Activated CD4-positive, alpha-beta memory T cell treated with anti-CD3 and anti-CD28 coated beads, Interleukin-2, amount 10 ng/mL, durations not matched to agents 7 days and 5 days (primary cell): ENCODE measurements at places on chromosomes 6 and 20. TPM values are rescaled to one million over a fixed set of nuclear protein-coding genes. Genes with fewer than 3 reads are reported as not detected.
A peak's percentile ranks its signal among the peaks of the same experiment; 100 is the strongest.

- H3K4me3 ChIP-seq, result no peak overlapping the region
- peaks cover 9% of the 10 kb centered on the region for H3K27me3 ChIP-seq
- H3K36me3 ChIP-seq, result no peaks in the 10 kb centered on the region
- no peak for DNase-seq
- no peaks in the 10 kb centered on the region for H3K4me1 ChIP-seq
Observed at GRCh38 chr20:603116-603640, 6.9 kb downstream of the TCF15 start.

- peak; percentile 92 for DNase-seq
- peaks cover 2% of the 10 kb centered on the region for H3K27me3 ChIP-seq
- H3K36me3 ChIP-seq, result peaks cover 9% of the 10 kb centered on the region
- H3K27ac ChIP-seq, result peak overlapping the region; percentile 99
Observed at GRCh38 chr20:47727170-47727880, 58.0 kb downstream of the SULF2 start.

PDYN gene
- not detected for total RNA-seq

MANEA gene
- 19.0 TPM for total RNA-seq

DNA sequence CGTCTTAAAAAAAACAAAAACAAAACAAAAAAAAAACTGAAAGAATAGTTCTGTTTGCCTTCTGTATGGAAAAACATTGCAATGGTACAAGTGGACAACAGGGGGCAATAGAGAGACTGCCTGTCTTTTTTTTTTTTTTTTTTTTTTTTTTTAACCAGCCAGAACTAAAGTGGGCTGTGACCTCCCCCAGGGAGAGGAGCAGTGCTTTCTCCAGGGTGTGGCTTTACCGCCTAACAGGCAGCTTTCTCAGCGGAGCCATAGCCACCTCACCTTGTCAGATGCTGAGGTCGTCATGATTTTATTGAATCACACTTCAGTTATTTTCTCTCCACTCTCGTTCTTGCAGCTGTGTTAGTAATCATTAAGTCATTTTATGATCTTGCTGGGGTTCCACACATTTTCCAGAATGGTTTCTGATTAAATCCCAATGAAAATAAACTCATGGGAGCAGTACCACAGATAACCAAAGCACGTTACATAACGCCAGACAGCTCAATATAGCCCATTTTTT is 78.4 kb downstream of the GMPR start:
- H3K4me3 ChIP-seq, result no peak overlapping the region
- DNase-seq, result peak; percentile 38
- peak overlapping the region; percentile 16 for H3K27ac ChIP-seq
- H3K27me3 ChIP-seq, result no peaks in the 10 kb centered on the region
